ENCODE measurements at places on chromosomes 12 and 14.

DNA sequence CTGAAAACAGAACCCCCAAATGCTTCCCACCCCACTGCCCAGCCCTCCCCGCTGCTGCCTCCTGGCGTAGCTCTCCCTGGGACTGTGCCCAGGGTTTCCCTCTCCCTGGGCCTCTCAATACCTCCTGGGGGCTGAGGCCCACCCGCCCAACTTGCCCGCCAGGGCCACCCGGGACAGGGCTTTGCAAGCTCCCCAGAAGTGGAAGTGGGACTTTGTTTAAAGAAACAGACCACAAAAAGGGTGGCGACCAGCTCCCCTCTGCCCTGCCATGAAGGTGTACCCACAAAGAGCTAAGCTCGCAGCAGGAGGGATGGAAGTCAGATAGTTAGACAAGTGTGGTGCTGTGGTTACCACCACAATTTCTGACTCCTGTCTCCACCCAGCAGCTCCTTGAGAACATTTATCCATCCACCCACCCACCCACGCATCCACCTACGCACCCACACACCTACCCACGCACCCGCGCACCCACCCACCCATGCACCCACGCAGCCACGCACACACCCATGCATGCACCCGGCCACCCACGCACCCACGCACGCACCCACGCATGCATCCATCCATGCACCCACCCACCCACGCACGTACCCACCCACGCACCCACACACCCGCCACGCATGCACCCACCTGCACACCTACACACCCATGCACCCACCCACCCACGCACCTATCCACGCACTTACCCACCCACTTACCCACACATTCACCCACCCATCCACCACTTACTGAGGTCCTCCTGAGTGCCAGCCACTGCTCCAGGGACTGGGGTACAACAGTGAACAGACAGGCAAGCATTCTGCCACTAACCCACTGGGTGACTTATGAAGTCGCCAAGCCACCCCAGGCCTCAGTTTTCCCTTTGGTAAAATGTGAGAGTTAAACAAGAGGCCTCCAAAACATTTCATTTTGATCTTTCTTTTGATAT, 127.3 kb downstream of the SCARB1 start:
- no peak for DNase-seq

GRCh38 chr14:76465664-76466063, 89.7 kb downstream of the ESRRB start:
- DNase-seq, result no peak

DNA sequence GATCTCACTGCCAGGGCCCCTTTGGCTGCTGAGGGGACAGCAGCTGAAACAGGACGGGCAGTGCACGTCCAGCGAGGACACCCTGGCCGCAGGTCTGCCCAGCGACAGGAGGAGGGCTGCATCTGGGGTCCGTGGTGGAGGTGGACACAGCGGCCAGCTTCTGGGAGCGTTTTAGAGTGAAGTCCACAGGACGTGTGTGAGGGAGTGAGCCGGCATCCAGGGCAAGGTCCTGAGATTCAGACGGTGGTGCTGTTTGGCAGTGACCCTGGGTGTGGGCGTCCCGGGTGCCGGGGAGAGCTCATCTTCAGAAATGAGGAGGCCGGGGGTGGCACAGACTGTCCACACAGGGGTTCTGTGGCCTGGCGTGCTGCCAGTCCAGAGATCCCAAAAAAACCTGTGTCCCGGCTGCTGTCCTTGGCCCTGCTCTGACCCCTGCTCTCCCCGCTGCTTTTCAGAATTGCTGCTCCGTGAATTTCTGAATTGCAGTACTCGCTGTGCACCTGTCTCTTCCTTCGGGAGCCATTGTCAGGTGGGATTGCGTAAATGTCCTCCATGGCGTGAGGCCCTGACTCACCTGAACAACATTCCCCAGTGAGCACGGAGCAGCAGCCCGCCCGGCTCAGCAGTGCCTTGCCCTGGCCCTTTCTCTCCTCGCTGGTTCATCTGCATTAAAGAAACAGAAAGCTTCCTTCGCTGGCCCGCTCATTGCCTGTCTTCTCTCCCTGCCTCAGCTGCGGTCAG, 183.5 kb upstream of the C14orf180 start:
- DNase-seq, result no peak

DNA sequence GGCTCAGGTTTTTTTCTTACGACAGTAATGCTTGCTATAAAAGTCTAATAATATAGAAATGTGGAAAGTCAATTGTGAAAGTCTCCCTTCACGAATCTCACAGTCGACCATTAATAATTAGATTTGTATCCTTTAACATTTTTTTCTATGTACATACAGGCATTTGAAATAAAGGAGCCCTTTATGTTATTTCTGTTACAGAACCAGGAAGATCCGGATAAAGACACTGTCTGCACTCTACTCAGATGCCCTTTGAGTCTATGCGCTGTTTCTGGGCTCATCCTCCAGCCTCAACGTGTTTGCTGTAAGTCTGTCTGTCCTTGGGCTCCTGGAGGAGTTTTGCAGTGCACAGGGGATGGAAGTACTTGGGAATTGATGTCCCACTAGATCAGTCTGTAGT, 212.2 kb upstream of the ATP2B1 start:
- DNase-seq, result no peak

DNA sequence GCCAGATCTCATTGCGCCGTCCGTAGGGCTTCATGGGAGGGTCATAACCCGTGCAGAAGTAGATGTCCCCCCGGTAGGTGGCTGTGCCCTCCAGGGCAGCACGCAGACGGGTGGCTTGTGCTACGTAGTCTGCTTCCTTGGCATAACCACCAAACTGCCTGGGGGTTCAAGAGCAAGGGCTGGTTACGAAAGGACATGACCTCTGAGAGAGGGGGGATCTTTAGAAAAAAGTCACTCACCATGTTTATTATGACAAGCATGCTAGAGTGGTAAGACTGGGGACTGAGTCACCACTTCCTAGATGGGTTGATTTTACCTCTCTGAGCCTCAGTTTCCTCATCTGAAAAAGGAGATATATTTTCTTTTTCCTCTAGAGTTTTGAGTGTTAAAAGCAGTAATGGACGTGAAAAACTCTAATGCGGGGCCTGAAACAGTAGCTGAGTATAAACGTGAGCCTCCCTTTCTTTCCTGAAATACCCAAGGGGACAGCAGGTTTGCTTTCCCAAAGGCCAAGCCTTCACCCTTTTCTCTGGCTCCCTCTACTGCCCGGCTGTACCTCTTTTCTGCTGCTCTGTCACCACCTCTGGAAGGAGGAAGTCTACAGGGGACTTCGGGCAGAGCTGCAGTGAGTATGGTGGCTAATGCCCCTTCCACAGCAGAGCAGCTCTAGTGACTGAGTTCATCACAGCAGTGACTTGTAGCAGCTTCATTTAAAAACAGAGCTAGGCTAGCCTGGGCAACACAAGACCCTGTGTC, 23.5 kb upstream of the GPRC5D start:
- no peak for DNase-seq

DNA sequence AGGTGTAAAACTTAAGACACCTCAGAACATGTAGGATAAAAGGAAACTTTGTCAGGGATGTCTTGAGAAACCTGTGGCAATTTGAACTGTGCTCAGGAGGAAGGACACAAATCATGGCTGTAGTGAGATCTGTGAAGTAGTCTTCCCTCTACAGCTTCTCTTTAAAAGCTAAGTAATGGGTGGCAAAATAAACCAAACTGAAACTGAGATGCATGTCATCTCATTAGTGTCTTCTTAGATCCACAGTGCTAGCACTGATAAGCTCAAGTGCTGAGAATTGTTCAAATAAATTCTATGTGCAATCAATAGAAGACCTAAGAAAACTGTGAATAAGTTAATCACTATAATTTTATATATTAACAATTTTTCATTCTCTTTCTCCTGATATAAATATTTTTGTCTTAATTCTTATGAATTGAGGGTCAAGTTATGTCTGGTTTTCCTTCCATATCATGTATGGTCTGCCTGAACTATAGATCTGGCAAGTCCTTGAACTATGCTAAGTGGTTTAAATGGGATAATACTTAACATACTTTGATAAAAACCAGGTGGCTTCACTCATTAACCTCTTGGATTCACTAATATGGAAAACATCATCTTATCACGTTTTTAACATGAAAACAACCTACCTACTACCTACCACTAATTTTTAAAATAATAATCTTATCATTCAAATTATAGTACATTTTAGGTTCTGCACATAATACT, 27.2 kb downstream of the SYT1 start:
- DNase-seq, result no peak

DNA sequence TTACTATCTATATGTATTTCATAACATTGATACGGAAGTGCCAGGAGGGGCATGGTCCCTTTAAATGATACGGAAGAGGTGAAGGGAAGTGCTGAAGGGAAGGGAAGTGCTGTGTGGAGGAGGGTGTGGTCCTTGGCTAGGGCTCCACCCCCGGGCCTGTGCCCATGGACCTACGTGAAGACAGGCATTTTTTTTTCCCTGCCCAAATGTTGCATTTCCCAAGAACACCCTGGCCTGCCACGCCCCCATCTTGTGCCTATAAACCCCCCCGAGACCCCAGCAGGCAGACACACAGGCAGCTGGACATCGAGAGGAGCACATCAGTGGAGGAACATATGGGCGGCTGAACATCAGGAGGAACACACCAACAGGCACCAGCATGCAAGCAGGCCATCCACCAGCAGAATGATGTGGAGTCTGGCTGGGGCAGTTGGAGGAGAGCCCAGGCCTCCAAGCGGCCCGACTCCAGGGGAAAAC, 134.1 kb downstream of the SLC41A2 start:
- DNase-seq, result peak; percentile 52

DNA sequence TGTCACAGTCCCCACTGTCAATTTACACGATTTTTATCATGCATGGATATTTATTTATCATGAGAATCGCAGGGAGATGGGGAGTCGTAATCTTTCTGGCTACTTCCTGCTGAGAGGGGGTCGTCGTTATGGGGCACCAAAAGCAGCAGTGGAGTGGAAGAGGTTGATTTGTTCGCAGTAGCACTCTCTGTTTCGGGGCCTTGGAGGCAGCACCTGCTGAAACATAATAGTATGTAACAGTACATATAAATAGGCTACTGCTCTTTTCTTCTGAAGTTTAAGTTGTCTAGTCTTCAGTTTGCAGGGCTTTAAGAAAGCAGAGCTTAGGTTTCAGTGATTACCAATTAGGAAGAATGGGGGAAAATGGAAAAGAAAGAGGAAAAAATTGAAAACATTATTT, 3.8 kb downstream of the SOAT2 start:
- DNase-seq, result no peak

DNA sequence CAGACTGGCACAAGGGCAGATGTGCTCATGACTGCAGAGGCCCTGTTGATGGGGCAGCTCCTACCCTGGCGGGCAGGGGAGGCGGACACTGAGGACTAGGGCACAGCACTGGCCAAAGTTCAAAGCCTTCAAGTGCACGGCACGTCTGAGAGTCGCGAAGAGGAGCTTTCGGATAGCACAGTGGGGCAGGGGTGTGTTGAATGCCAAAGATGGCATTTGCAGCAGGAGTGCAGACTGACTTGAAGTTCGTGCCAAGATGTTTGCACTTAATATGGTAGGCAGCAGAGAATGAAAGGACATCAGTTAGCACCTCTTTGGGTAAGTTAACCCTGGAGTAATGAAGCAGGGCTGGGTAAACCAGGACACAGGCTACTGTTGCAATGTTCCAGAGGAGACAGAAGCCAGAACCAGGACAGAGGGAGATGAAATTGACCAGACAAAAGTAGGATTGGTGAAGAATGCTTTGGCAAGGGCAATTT, 6.7 kb upstream of the EML1 start:
- no peak for DNase-seq

DNA sequence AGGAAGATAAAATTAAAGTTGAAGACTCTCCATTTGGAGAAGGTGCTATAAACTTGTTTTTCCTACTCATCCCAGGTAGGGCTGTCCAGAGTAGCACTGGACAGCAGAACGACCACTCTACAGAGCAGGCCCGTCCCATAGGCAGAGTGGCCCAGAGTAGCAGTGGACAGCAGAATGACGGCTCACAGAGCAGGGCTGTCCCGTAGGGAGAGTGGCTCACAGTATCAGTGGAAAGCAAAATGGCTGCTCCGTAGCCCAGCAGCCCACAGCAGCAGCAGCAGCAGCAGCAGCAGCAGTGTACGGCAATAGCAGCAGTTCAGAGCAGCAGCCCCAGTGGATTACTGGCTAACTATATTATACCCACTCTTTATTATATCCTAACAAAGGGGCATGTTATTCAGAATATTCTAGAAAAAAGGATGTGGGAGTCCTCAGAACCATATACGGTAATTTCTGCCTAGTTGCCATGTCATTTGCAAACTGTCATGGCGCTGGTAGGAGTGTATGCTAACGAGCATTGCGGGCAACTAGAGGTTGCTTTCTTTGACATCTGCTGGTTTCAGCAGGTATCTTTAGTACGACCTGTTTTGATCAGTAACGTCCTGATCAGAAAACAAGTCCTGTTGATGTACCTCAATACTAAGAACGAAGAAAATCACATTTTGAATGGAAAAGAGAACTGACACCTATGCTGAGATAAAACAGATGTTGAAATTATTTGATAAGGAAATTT, 567.3 kb downstream of the SLC16A7 start:
- peak; percentile 14 for DNase-seq

- DNase-seq, result no peak
These were observed 10.4 kb upstream of the SLC8B1 start for GRCh38 chr12:113345318-113345717.

GRCh38 chr12:94239332-94239993, 91.1 kb downstream of the PLXNC1 start:
- no peak for DNase-seq

DNA sequence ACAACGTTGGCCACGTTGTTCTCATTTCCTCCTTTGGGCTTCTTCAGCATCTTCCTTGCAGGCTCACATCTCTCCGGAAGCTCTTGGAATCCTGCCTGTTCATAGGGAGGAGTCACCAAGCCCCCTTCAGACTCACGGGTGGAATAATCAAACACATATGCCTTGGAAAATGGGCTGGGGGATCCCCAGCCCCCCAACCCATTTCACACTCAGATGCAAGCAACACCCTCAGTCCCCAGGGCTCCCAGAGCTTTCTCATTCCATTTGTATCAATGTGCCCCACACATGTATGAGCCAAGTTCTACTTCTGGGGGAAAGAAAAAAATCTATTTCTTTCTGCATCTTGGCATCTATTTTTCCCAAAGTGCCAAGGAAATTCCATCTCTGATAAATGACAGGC, 33.1 kb downstream of the WSCD2 start:
- no peak for DNase-seq
